ENCODE measurements at places on chromosomes 4 and X. TPM values are rescaled to one million over a fixed set of nuclear protein-coding genes. Genes with fewer than 3 reads are reported as not detected.

Gene PSAPL1
- not detected for total RNA-seq

Gene DOK7
- total RNA-seq: not detected

Gene NSUN7
- 0.09 TPM for total RNA-seq

Gene MRPL1
- total RNA-seq: 50.6 TPM

Gene SHROOM3
- not detected for total RNA-seq

Gene TMPRSS11B
- total RNA-seq: not detected

Gene GC
- not detected for total RNA-seq

Gene LRIT3
- 0.05 TPM for total RNA-seq

Gene GASK1B
- not detected for total RNA-seq

Gene AMOT
- 1.7 TPM for total RNA-seq

Gene STBD1
- 0.09 TPM for total RNA-seq

Gene GLRA2
- not detected for total RNA-seq

DNA sequence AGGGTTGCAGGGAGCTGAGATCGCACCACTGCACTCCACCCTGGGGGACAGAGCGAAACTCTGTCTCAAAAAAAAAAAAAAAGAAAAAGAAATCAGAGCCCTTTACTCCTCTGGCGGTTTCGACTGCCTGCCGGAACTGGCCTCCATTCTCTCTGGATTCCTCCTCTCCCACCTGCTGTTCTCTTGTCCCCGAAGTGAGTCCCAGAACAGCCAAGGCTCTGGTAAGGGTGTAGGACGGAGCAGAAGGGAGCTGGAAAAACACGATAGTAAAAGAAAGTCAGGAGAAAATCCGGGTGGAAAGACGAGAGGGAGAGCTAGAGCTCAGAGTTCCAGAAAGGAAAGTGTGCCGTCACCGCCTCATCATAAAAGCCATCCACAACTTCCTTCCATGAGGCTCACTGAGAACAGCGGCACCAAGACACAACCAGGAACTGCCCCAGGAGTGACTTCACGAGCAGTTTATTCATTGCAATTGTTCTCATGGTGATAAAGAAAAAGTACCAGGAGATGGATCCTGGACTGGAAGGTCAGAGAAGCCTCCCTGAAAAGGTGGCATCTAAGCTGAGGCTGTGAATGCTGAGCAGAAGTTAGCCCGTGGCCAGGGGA, 12.3 kb downstream of the TLR3 start:
- DNase-seq: no peak

GRCh38 chr4:102829803-102830202, 2.5 kb upstream of the UBE2D3 start:
- DNase-seq: no peak

DNA sequence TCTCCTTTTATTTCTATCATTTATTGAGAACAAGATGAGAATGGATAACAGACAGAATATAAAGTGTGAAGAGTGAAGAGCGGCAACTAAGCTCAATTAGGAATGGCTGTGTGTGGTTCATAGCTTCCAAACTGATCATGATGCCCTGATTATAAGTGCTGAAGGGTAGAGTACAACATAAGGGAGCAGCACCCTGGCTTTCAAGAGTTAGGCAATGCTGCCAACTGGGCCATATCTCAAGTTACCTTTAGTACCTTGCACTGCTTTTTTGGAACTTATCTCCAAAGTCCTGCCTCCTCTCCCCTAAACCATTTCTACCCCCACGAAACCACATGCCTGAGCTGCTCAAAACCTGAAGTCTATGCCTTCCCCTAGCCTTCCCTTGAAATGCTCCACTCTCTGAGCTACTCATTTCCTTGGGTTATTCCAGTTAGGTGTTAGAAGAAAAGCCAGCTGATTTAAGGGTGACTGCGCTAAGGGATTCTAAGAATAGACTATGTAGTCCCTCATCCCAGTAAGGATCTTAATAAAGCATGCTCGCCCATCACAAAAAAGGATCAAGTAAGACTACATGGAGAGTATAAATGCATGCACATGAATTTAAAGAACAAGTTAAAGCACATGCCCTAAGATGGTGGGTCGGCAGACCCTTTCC, 29.6 kb downstream of the MED14 start:
- no peak for DNase-seq

- no peak for DNase-seq
Observed at GRCh38 chrX:148049441-148049840, 68.3 kb downstream of the FMR1NB start.

DNA sequence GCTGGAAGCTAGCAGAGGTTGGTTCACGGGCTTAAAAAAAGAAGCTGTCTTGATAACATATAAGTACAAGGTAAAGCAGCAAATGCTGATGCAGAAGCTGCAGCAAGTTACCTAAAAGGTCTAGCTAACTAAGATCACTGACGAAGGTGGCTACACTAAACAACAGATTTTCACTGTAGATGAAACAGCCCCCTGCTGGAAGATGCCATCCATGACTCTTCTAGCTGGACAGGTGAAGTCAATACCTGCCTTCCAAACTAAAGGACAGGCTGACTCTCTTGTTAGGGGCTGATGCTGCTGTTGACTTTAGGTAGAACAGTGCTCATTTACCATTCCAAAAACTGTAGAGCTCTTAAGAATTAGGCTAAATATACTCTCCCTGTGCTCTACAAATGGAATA, 99.5 kb downstream of the FBXW7 start:
- DNase-seq: no peak

DNA sequence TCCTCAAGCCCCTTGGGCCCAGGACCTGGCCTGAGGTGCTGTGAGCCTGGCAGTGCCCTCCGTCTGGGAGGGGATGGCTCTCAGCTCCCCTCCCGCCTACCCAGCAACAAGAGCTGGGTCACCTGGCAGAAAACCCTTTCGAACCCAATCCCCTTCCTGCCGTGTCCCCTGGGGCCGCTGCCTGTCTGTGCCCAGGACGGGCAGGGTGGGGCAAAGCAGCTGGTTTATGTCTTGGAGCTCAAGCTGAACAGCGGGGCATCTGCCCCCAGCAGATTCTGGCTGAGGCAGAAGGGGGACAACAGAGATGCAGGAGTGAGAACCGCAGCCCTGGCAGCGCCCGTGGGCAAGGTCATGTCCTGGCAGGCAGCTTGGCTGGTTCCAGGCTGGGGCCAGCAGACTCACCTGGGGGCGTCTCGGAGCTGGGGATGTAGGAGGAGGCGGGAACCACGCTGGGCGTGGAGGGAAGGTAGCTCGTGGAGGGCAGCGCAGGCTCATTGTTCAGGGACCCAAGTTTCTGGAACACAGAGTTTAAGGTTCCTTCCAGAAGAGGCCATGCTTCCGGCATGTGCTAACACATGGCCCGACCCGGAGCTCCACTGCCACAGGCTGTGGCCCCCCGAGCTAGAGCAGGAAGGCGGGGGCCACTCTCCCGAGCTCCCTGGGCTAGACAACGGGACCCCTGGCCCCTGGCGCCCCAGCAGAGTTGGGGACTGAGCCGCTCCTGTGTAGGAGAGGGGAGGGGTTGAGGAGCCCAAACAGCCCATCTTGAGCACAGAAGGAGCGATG, 24.2 kb downstream of the NELFA start:
- no peak for DNase-seq

DNA sequence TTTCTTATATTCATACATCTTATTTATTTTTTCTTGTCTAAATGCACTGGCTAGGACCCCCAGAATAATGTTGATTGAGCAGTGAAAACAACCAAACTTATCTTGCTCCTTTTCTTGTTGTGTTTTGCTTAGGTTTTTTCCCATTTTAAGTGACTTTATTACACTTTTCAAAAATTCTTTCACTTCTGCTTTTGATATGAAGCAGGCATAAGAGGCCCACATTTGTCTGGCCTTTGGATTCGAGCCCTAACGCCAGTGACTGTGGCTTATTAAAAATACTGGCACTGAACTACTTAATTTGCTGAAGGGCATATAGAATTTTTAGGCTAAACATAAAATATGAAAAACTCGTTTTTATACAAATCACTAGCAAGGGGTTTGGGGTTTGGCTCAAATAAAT, 197.0 kb downstream of the ASB9 start:
- DNase-seq: no peak

DNA sequence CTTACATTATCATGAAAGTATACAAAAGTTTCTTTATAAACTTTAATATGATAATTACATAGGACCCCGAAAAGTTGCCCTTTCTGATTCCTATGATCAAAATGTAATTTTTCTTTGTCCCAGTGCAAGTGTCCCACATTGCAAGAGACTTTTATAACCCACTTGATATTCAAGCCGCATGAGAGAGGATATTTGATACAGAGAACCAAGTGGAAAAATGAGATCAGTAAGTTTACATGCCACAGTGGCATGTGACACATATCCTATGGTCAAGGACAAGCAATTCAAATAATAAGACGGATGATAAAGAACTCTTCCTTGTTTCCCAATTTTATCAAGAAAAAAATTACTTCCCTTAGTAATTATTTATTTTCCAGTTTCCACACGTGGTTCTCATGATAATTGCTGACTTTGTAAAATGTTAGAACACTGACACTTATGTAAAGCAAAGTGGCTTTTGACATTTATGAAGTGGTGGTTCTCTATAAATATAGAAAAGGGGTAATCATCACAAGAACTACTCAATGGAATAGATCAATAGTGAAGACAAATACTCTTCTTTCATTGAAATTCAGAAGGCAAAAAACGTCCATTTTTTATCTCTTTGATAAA, 273.7 kb upstream of the NOCT start:
- DNase-seq: no peak

- DNase-seq: no peak
Observed at GRCh38 chrX:140447150-140447549, 57.7 kb downstream of the SOX3 start.

GRCh38 chr4:2728806-2729532, 27.2 kb downstream of the TNIP2 start:
- DNase-seq: no peak

DNA sequence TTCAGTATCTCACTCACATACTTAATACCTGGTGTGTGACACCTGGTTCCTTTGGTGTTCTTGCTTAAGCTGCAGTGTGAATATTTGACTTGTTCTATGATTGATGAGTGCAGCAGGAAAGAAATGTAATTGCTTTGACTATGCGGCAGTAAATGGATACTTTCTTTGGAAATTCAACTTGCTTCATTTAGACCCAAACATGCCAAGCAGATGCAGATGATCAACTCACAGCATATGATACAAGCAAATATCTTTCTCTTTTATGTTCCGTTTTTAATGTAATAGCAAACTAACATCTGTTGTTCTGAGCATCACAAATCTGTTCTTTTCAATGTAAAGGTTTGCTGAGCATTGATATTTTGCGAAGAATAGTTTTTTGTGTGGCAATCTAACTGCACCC, 549.5 kb downstream of the C4orf33 start:
- DNase-seq: no peak

GRCh38 chr4:23759066-23759465, 130.8 kb downstream of the PPARGC1A start:
- DNase-seq: no peak

DNA sequence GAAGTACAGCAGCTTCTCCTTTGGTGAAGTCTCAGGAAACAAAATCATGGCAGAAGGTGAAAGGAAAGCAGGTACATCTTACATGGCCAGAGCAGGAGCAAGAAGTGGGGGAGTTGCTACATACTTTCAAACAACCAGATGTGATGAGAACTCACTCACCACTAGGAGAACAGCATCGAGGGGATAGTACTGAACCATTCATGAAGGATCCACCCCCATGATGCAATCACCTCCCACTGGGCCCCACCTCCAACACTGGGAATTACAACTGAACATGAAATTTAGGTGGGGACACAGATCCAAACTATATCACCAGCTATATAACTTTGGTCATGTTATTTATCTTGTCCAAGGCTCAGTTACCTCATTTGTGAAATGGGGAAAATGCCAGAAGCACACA, 159.4 kb downstream of the OPHN1 start:
- DNase-seq: no peak

GRCh38 chrX:74925225-74926088, at the start of gene NEXMIF:
Gene NEXMIF, minus strand, starts transcription at chrX:74925452.
- DNase-seq: no peak

DNA sequence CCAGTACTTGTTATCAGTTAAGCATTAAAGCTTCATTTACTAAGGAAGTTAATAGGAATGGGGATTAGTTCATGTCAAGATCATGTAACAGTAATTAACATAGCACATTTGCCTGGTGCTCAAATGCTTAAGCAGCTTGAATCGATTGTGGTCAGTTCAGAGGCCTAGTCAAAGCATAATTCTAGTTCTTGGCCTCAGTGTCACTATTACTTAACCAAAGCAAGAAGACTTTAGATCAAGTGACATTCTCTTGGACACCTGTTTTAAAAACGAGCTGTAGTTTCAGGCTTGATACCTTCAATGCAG, 115.2 kb upstream of the BMPR1B start:
- no peak for DNase-seq

GRCh38 chr4:16659079-16659478, 239.4 kb downstream of the LDB2 start:
- no peak for DNase-seq

DNA sequence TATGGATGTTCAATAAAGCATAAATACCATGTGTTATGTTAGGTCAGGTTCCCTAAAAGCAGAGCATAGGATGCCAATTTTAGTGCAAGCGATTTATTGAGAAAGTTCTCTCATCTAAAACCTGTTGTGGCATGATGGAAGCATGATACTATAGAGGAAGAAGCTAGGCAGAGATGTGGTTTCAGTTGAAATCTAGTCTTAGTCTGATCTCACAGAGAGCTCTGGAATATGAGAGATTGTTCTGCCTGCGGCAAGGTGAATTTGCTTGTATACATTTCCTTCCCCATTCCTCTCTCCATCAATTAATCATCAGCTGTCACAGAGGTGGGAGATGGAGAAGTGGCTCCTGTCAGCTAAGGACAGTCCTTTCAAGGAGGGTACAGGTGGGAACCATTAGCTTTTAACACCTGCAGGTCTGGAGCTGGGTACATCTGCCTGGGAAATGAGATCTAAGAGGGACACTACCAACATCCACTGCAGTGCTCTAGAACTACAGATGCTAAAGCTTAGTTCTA, 252.4 kb downstream of the CFAP299 start:
- no peak for DNase-seq

DNA sequence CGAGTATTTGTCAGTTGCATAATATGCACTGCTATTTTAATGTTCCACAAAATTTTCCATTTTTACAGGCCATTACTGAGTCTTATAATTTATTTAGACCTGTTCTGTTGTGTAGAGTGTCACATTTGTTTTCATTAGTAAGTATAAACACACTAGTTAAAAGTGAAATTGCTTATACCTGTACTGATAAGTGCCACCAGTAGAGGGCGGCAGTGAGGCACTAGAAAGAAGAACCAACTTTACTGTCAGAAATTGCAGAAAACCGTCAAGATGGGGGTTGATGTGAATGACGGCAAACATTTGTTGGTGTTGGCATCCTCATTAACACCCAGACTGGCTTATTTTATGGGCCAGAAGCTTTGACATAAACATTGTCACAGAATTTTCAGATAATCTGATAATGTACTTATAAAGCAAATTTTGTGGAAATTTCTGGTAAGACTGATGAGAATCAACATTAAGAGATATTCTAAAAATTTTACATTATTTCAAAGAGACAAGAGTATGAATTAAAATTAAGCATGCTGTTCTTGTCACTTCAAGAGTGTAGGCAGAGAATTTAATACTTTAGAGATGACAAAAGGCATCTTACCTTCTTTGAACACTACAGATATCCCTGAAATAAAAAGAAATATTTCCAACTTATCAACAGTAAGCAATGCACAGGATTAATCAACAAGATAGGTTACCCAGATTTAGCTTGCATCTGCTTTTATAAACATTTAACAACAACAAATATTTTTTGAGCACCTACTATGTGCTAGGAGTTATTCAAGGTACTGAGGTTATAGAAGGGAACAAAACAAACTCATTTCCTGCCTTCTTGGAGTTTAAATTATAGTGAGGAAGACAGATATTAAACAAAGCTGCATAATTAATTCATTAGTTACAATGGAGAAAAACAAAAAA, 24.9 kb downstream of the ALPK1 start:
- peak; percentile 60 for DNase-seq

All from activated T-helper 2 cell treated with anti-CD3 and anti-CD28 coated beads, Interferon-gamma antibody, Interleukin-2, Interleukin-4, amounts not matched to agents 10 μg/mL and 5 μg/mL and 100 μg/mL, durations not matched to agents 14 hours and 24 hours and 36 hours (primary cell).